AG04450 (cell line): ENCODE measurements at places on chromosomes 5 and 9. TPM values are rescaled to one million over a fixed set of nuclear protein-coding genes. Genes with fewer than 3 reads are reported as not detected.

The FOXD4L6 gene
- polyA plus RNA-seq: not detected in 2 replicates

The CDHR2 gene
- polyA plus RNA-seq: not detected in 2 replicates

The CCL27 gene
- not detected in 2 replicates for polyA plus RNA-seq

The FTMT gene
- not detected in 2 replicates for polyA plus RNA-seq

The GPRIN1 gene
- polyA plus RNA-seq: 4.0 and 5.1 TPM in 2 replicates

The CCDC192 gene
- polyA plus RNA-seq: not detected in 2 replicates

The P4HA2 gene
- polyA plus RNA-seq: 178 and 186 TPM in 2 replicates

The SURF1 gene
- 28.2 and 29.9 TPM in 2 replicates for polyA plus RNA-seq

The BARHL1 gene
- not detected in 2 replicates for polyA plus RNA-seq

The SVEP1 gene
- polyA plus RNA-seq: 34.8 and 40.9 TPM in 2 replicates

The RASGRF2 gene
- 18.1 and 19.5 TPM in 2 replicates for polyA plus RNA-seq

The SHISAL2B gene
- polyA plus RNA-seq: not detected in 2 replicates

The PRLR gene
- 0.01 TPM in 1 of 2 replicates, not detected in the other for polyA plus RNA-seq

The GARIN3 gene
- not detected in 2 replicates for polyA plus RNA-seq

The PCBD2 gene
- 4.5 and 4.8 TPM in 2 replicates for polyA plus RNA-seq

The SLC6A3 gene
- not detected in 2 replicates for polyA plus RNA-seq

The AMBP gene
- polyA plus RNA-seq: 0.67 and 0.74 TPM in 2 replicates

The IL33 gene
- 0.26 and 0.29 TPM in 2 replicates for polyA plus RNA-seq

DNA sequence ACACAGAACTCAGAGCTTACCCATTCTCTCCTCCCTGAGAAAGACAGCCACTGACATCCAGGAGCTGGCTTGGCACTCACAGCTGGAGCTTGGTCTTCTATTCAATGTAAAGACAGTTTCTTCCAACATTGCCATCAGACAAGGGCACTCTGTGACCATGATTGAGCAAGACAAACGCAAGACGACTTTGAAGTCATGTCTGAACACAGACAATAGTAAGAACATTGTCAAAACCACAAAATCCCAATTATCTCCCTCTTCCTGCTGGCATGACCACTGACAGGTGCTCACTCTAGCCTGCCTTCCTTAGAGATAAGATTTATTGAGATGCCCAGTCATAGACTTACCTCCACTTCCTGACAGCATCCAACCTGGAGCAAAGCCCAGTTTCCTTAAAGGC is 328.0 kb downstream of the MSX2 start:
- no peak for DNase-seq

DNA sequence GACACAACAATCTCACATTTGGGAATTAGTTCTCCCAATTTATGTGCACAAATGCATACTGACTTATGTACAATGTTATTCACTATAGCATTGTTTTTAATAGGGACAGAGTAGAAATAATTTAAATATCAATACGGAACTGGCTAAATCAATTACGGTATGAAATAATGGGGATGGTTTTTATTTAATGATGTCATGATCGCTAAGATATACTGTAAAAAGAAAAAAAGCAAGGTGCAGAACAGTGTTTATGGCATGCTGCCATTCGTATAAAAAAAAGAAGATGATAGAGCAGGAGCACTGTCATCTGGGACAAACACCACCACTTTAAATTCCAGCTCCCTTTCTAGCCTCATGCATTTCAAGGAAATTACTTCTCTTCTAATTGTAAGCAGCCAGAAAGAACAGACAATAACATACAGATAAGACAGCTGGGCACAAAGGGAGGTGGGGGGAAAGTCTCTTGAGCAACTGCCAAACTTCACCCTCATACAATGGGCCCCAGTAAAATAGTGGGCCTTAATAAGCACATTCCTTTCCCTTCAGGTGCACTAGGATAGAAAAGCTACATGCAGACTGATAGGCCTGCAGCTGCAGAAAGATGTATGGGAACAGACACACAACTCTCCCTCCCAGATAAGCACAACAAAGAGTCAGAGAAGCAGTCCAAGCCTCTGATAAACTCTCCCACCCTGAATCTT is 8.4 kb downstream of the SREK1IP1 start:
- no peak for DNase-seq

DNA sequence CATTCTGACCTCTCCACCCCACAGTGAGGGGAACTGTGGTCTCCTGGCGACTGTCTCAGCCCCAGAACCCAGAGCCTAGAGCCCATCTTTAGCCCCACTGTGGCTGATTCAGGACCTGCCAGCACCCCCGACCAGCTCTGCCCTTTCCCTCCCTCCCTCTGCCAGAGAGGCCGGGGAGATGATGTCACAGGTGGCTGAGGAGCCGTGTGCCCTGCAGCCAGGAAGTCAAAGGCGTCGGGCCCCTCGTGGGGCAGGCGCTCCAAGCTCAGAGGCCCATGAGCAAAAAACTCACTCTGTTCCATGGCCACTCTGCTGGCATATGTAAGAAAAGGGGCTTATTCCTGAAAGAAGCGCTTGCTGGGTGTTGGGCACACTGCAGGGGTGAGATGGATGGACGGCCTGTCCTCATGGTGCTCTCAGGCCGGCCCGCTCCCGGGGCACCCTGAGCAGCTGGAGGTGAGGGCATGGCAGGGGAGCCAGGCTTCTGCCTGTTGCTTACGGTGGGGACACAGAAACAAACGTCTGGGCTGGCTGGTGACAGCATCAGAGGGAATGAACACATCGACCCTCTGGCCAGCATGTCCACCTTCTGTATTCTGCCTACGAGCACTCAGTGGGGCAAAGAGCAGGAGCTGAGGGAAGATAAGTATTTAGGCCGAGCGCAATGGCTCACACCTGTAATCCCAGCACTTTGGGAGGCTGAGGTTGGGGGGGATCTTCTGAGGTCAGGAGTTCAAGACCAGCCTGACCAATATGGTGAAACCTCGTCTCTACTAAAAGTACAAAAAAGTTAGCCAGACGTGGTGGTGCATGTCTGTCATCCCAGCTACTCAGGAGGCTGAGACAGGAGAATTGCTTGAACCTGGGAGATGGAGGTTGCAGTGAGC is 41.1 kb downstream of the LAMC3 start:
- no peak for DNase-seq

- DNase-seq: no peak
These were observed 58.3 kb upstream of the SEMA6A start for GRCh38 chr5:116632890-116633289.

GRCh38 chr9:86668488-86668887 is 278.8 kb downstream of the GAS1 start:
- no peak for DNase-seq

DNA sequence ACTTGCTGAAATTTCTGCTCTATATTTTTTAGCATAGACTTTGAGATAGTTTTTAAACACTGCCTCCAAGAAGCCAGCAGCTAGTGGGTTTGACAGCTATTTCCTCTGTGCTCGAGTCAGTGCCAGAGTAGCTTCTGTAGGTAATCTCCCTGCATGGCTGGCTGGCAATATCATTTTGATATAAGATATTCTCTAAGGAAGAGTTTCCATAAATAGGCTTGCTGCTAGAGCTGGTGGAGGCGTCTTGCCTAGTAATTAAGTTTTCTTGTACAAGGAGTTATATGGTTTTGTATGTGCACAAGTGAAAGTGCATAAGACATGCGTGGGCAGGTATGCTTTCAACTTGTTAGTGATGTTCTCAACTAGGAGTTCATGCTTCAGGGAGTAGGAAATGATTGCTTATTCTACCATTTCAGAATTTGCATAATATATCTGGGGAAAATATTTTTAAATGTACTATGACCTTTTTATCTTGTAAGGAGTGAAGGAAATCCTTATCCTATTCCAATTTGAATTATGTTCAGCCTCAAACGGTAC is 74.1 kb upstream of the CCL21 start:
- DNase-seq: no peak

DNA sequence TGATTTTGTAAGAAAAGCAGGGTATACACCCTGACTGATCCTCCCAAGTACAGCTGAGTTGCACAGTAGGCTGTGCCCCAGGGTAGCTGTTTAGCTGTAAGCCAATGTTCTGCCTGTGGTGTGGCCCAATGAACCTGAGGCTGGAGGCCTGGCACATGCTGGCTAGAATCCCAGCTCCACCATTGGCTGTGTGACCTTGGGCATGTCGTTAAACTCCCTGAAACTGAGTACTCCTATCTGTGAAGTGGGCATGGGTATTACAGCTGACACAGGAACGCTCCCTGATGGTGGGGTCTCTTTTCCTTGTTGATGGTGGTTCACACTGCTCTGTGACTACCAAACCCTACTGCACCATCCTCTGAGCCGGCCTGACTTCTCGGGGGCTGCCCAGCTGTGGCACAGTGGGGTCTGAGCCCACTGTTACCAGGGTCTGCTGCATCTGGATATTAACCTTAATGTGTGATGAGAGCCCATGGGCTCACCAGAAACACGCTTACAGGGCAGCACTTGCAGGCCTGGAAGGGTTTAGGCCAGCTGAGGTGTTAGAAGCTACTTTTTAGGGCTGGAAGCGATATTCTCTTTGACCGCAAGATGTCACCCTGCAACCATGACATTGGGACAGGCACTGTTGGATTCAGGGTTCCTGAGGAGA is 7.0 kb upstream of the GADD45G start:
- DNase-seq: peak; percentile 15

DNA sequence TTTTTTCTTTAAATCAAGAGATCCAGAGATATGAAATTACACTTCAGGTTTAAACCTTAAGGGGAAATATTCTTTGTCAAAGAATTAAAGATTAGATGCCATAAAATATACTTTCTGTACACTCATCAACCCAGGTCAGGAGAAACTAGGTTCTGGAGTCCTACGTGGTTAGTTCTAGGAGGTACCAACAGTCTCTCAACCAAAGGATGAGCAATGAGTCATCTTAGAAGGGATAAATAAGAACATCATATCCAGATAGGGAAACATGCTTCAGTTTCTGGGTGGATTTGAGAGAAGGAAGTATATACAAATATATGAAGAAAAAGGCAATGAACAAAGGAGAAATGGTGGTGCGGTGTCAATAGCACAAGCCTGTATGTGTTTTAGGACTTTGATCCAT is 98.2 kb downstream of the CSNK1G3 start:
- DNase-seq: no peak

GRCh38 chr9:22383718-22384117 is 62.9 kb upstream of the DMRTA1 start:
- DNase-seq: no peak

GRCh38 chr5:179322071-179323025 is 22.9 kb downstream of the ADAMTS2 start:
- no peak for DNase-seq

GRCh38 chr9:29697011-29697410 is 2123.7 kb upstream of the C9orf72 start:
- DNase-seq: no peak

DNA sequence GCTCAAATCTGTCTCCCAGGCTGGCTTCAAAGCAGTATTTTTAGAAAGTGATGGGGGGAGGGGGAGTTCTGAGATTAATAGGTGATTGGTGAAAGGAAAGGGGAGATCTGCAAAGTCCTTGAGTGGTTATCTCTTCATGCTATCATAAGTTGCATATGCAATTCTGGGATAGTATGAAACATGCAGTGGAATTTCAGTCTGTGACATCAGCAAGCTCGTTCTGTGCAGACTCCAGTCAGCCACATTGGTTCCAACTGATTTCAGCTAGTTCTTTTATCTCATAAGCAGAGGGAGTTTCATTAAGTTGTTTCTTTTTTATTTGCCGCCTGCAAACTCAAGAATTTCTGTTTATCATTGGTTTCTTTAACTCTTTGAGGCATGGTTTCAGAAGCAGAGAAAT is 180.5 kb upstream of the SH3GL2 start:
- no peak for DNase-seq

GRCh38 chr5:138093036-138093435 is 9.2 kb downstream of the WNT8A start:
- DNase-seq: no peak

DNA sequence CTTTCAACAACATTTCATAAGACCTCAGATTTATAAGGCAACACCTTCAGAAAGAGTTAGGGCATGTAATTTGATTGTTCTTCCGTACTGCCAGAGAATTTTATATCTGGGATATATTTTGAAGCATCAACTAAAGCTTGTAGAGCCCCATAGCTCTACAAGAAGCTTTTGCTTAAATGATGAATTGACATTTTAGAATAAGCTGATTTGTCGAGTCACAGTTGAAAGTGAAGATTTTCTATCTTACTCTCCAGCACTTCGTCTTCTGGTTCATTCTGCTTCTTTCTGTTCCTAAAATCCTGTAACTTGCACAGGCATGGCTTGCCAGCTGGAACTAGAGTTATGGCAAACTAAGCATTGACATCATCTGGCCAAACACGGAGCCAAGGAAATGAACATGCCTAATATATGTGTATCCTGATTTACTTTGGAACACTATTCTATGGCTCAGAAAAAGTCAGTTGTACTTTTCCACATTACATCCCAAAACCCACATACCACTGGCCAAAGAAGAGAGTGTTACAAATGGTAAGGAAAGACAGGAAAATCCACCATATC is 68.6 kb upstream of the MAST4 start:
- DNase-seq: no peak

GRCh38 chr5:117954331-117954730 is 1034.0 kb downstream of the DTWD2 start:
- no peak for DNase-seq

DNA sequence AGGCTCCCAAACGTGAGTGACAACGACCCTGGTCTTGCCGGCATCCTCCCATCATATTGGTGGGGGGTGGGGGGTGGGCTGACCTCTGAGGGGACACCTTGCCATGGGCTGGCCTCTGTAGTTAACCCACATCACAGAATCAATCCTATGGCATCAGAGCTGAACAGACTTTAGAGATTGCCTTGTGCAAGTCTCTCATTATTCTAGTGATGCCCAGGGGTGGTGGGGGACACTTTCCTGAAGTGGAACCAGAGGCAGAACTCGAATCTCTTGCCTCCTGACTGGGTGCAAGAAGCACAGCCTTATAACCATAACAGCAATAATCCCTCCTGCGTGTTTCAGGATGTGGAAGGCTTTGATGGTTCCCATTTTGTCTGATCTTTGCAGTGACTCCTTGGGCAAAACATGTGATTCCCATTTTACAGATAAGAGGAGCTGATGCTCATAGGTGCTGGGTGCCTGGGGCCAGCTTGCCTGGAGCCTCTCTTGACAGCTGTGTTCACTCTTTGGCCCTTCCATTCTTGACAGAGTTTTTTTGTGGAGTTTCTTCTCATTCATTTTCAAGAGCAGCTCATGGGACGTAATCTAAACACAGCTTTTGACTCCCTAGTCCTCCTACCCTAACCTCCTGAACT is 18.6 kb upstream of the PITX1 start:
- no peak for DNase-seq

DNA sequence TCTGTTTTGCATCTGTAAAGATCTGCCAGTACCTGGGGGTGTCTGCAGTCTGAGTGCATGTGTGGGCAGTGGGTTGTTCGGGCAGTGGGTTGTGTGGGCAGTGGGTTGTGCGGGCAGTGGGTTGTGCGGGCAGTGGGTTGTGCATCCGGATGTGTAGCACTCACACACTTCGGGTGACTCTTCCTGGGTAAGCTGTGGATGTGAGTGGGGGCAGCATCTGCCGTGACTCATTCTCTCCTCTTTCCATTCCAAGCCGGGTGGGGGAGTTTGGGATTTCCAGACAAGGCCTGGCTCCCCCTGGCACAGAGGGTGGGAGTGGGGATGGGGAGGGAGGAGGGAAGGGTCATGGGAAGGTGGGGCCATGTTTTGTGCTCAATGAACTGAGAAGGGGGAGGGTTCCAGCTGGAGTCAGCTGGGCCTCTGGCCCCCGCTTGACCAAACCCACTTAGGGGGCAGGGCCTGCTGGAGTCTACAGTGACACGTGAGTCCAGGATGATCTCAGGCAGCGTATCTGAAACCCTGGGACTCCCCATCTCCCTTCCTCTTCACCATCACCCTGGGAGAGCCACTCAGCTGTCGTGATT is 8.3 kb downstream of the CRB2 start:
- peak; percentile 27 for DNase-seq

- no peak for DNase-seq
These were observed 653 bp upstream of the HNRNPH1 start for GRCh38 chr5:179623906-179624741.
